Stimulated activated CD8-positive, alpha-beta memory T cell treated with anti-CD3 and anti-CD28 coated beads, Interleukin-7, amount 100 ng/mL, for 4 hours (primary cell): ENCODE measurements at places on chromosomes 11 and 22.
A peak's percentile ranks its signal among the peaks of the same experiment; 100 is the strongest.

DNA sequence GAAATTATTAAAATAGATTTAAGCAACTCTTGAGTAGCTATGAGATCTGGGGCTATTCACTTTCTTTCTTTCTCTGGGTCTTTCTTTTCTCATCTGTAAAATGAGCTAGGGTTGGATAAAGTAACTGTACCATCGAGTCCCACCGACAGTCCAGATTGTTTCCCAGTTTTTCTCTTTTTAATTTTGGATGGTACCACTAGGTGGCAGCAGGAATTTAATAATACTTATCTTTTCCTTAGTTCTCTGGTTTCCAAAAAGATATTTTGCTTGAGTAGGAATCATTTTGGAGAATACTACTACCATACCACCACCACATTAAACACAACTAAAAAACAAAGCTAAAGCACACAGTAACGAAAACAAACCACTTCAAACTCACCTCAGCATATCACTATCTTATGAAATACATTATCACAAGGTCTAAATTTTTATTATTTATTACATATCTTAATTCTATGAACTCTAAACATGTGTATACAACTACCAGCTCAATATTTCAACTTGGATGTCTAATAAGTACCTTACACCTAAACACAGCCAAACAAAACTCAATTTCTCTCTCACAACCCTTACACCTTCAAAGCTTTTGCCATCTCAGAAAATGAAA is 584.0 kb downstream of the KCNA4 start:
- no peak for DNase-seq

DNA sequence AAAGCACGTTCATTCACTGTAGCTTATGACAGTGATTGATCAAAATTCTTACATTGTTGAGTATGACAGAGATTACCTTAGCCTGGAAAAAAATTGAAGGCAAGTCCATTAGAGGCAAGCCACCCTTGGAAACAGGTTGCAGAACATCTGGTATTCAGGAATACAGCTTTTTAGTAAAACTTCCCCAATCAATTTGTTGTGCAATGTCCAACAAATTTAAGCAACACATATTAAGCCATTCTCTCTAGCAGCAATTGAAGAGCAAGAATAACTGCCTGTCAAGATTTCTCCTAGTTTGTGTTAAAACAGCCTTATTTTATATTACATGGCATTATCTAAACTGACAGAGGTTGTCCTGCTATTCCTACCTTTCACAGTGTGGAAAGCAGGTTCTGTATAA is 37.0 kb downstream of the BCL2L13 start:
- no peak for DNase-seq

- DNase-seq = peak; percentile 68
Measured at GRCh38 chr11:57458410-57459163, 1.7 kb upstream of the RTN4RL2 start.

GRCh38 chr22:41772198-41772597 is 28.3 kb upstream of the CCDC134 start:
- DNase-seq = no peak

- no peak for DNase-seq
Measured at GRCh38 chr22:24305260-24305692, 34.6 kb downstream of the SPECC1L start.
